CD4-positive, alpha-beta T cell (primary cell): ENCODE measurements at places on chromosomes 3 and 15. TPM values are rescaled to one million over a fixed set of nuclear protein-coding genes. Genes with fewer than 3 reads are reported as not detected.

DNA sequence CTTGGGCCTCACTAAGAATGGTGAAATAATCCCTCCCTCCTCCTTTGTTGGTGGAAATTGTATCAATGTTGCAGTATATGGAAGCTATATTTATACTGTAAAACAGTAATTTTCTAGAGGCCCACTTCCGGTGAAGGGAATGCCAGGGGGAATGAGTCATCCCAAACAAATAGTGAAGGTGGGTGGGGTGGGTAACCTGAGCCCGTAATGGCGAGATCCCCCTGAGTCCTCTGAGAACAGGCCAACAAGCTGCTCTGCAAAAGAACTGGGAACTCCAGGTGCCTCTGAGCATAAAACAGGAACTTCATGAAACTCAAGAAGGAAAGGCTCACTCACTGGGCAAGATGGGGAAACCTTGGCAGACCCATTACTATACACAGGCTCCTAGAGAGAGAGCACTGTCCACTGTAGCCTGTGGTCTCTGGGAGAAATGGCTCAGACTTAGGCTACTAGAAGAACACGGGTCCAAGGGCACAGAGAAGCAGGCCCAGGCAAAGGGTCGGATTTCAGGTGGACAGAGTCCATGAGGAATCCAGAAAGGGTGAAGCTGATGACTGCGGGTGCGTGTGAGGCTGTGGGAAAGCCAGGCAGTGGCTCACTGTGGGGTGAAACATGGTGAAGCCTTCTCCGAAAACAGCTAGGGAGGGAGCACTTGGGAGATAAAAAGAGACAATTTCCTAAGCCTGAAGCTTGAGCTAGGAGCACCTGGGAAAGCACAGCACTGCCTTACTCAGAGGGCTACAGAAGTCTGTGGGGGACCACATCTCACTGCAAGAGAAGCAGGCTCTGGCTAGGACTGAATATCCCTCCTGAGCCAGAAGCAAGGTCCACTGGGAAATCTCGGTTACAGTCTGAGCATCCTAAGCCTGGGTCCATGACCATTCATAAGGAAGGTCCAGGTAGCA lies 19.8 kb downstream of the LARP6 start:
- H3K4me3 ChIP-seq = no peak overlapping the region
- H3K27ac ChIP-seq = no peak overlapping the region
- DNase-seq = no peak
- no peaks in the 10 kb centered on the region for H3K4me1 ChIP-seq
- H3K36me3 ChIP-seq = no peaks in the 10 kb centered on the region

DNA sequence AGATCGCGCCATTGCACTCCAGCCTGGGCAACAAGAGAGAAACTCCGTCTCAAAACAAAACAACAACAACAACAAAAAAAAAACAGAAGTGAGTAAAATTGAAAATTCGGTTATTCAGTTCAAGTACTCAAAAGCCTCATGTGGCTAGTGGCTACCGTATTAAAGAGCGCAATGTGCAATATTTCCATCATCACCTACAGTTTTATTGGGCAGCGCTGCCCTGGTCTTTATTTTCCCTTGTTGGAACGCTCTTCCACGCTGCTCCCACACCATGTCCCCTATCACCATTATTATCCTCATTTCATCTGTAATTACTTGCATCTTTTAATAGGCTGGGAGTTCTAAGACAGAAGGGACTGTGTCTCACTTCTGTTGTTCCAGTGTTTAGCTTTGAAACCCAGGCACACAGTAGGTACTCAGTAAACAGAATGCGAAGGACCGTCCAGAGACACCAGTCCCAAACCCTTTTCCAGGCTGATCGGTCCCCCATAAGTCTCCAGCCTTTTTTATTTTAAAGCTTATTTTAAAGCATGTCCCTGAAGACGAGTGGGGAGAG lies 423 bp upstream of the HACD3 start:
- no peak for DNase-seq
- H3K27ac ChIP-seq = no peak overlapping the region
- H3K36me3 ChIP-seq = no peaks in the 10 kb centered on the region
- peaks cover 18% of the 10 kb centered on the region for H3K4me1 ChIP-seq
- H3K4me3 ChIP-seq = peak overlapping the region; percentile 88
- H3K27me3 ChIP-seq = no peaks in the 10 kb centered on the region

- peaks cover 58% of the 10 kb centered on the region for H3K36me3 ChIP-seq
- H3K4me1 ChIP-seq = peaks cover 53% of the 10 kb centered on the region
- H3K27me3 ChIP-seq = no peaks in the 10 kb centered on the region
Observed at GRCh38 chr15:78879517-78880241, 7.0 kb downstream of the MORF4L1 start.

- H3K4me3 ChIP-seq = no peak overlapping the region
- no peak for DNase-seq
- H3K4me1 ChIP-seq = no peaks in the 10 kb centered on the region
- no peak overlapping the region for H3K27ac ChIP-seq
- H3K27me3 ChIP-seq = no peaks in the 10 kb centered on the region
Observed at GRCh38 chr3:37916685-37917084, 55.0 kb downstream of the CTDSPL start.

DNA sequence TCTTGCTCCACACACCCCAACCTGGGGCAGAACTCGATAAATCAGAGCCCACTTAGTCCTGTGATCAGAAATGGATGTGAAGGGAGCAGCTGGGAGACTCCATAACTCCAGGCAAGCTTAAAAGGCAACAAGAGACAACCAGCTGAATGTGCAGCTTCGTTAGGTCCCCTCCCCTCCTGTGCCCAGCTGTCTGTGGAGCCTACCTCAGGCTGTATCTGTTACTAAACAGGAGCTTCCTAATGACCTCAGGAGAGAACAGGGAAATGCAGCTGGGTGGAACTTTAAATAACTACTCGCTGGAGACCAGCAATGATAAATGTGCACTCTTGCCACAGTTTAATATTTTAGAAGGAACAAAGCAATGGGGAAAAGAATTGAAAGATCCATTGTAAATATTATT lies 25.9 kb downstream of the SLC9A9 start:
- no peak overlapping the region for H3K27ac ChIP-seq
- H3K4me1 ChIP-seq = peaks cover 27% of the 10 kb centered on the region

- no peaks in the 10 kb centered on the region for H3K27me3 ChIP-seq
- DNase-seq = no peak
- H3K27ac ChIP-seq = no peak overlapping the region
- no peaks in the 10 kb centered on the region for H3K36me3 ChIP-seq
Observed at GRCh38 chr3:172089250-172089649, 49.9 kb downstream of the FNDC3B start.

- no peak for DNase-seq
- H3K4me1 ChIP-seq = no peaks in the 10 kb centered on the region
- no peak overlapping the region for H3K27ac ChIP-seq
- H3K4me3 ChIP-seq = no peak overlapping the region
Observed at GRCh38 chr3:106242781-106243180, 374.0 kb upstream of the CBLB start.

DNA sequence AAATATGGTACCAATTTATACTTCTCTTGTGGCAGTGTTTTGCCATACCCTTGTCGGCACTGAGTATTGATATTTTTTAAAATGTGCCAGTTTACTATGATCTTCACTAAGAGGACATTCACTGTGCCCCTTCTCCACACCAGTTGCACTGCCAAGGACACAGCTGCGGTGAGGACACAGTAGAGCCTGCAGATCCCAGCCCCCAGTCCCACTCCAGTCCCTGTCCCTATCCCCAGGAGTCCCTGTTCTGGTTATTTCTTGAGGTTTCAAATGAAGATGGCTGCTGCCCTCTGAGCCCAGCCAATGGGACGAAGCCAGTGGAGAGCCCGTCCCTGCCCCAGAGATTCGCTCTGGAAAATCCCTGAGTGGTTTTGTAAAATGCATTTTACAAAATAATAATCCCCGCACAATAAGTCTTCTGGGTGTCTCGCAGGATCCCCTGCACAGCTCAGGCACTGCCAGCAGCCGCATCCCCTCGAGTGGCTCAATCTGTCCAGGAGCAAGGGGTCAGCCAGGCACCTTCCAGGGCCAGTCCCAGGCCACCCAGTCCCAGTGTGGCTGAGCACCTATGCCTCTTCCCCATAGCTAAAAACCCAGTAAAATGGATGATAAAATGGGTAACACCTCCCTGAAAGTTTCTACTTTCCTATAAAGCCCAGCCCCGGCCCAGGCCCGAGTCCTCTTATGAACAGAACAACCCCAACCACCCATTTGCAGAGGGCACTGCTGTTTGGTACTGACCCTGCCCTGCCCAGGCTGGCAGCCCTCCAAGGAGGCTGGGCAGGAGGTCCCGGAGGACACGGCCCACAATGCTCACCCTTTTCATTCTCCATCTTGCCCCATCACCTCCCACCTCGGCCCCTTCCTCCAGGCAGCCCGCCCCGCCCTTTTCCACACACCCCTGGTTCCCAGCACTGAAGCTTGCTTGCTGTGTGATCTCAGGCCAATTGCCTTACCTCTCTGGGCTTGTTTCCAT lies 91.1 kb downstream of the VGLL4 start:
- no peaks in the 10 kb centered on the region for H3K4me1 ChIP-seq
- no peaks in the 10 kb centered on the region for H3K27me3 ChIP-seq
- H3K36me3 ChIP-seq = peaks cover 32% of the 10 kb centered on the region
- DNase-seq = no peak

GRCh38 chr15:70252951-70253320 lies 155.2 kb upstream of the TLE3 start:
- H3K27ac ChIP-seq = no peak overlapping the region
- no peaks in the 10 kb centered on the region for H3K36me3 ChIP-seq
- DNase-seq = no peak
- H3K4me1 ChIP-seq = peaks cover 22% of the 10 kb centered on the region
- H3K4me3 ChIP-seq = no peak overlapping the region
- no peaks in the 10 kb centered on the region for H3K27me3 ChIP-seq

DNA sequence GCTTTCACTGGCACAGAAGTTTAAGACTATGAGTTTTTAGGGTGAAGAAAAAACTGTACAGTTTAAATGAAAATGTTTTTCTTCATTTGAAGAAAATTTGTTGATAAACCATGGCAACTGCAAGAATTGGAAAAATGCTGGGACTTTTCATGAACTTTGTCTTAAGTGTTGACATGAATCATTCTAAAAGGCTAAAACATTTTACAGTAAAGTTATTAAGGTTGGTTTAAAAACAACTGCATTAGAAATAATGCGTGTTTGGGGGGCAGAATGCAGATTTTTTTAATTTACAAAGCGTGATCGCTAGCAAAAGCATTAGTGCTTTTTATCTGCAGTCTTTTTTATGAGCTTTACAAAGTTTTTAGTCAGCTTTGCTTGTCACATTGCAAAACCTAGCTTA lies 601.9 kb upstream of the TGFBR2 start:
- H3K36me3 ChIP-seq = no peaks in the 10 kb centered on the region
- no peak for DNase-seq
- no peak overlapping the region for H3K27ac ChIP-seq
- no peaks in the 10 kb centered on the region for H3K27me3 ChIP-seq
- H3K4me3 ChIP-seq = no peak overlapping the region
- H3K4me1 ChIP-seq = no peaks in the 10 kb centered on the region

DNA sequence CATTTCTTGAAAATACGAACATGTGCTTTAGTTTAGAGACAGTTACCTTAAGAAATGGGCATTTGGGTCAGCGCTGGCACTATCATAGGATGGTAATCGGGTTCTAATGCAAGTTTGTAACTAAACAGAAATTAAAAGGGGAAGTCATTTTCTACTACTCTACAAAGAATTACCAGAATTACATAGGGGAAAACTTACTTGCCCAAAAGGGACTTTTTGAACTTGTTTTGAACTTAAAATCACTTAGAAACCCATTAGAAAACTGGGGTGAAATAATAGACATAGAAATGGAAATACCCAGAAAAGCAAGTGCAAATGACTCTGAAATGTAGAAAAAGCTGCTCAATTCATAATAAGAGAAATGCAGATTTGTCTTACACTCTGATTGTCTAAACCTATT lies 44.9 kb downstream of the SPATA16 start:
- no peak overlapping the region for H3K4me3 ChIP-seq
- H3K27ac ChIP-seq = no peak overlapping the region
- no peaks in the 10 kb centered on the region for H3K4me1 ChIP-seq

- H3K4me3 ChIP-seq = no peak overlapping the region
- H3K27me3 ChIP-seq = peaks cover 7% of the 10 kb centered on the region
- no peak overlapping the region for H3K27ac ChIP-seq
- DNase-seq = no peak
Observed at GRCh38 chr15:77702211-77702957, 69.7 kb upstream of the LINGO1 start.

- H3K36me3 ChIP-seq = peaks cover 7% of the 10 kb centered on the region
- DNase-seq = no peak
- no peaks in the 10 kb centered on the region for H3K27me3 ChIP-seq
- H3K4me3 ChIP-seq = no peak overlapping the region
- no peak overlapping the region for H3K27ac ChIP-seq
Observed at GRCh38 chr15:65623103-65623502, 1.4 kb downstream of the SLC24A1 start.

- peak; percentile 29 for DNase-seq
- no peak overlapping the region for H3K27ac ChIP-seq
- peaks cover 21% of the 10 kb centered on the region for H3K4me1 ChIP-seq
- H3K36me3 ChIP-seq = no peaks in the 10 kb centered on the region
- no peak overlapping the region for H3K4me3 ChIP-seq
Observed at GRCh38 chr15:52217186-52217585, 26.0 kb upstream of the GNB5 start.

DNA sequence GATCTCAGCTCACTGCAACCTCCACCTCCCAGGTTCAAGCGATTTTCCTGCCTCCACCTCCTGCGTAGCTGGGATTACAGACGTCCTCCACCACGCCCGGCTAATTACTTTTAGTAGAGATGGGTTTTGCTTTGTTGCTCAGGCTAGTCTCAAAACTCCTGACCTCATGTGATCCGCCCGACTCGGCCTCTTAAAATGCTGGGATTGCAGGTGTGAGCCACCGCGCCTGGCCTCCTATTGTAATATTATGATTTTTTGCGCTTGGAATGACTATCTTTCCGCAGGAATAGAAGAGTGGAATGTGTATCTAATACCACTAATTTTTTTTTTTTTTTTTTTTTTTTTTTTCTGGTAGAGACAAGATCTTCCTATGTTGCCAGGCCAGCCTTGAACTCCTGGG lies 1.8 kb downstream of the ARL8B start:
- no peaks in the 10 kb centered on the region for H3K36me3 ChIP-seq
- no peak for DNase-seq
- no peaks in the 10 kb centered on the region for H3K27me3 ChIP-seq
- no peak overlapping the region for H3K4me3 ChIP-seq
- H3K4me1 ChIP-seq = peaks cover 36% of the 10 kb centered on the region

GRCh38 chr15:38818157-38818790 lies 253.7 kb upstream of the RASGRP1 start:
- no peaks in the 10 kb centered on the region for H3K36me3 ChIP-seq
- no peak overlapping the region for H3K27ac ChIP-seq
- DNase-seq = no peak
- no peaks in the 10 kb centered on the region for H3K27me3 ChIP-seq

- H3K36me3 ChIP-seq = no peaks in the 10 kb centered on the region
- no peak overlapping the region for H3K4me3 ChIP-seq
- H3K27ac ChIP-seq = no peak overlapping the region
- DNase-seq = no peak
- H3K4me1 ChIP-seq = no peaks in the 10 kb centered on the region
Observed at GRCh38 chr15:93330912-93331544, 242.0 kb upstream of the RGMA start.

GOLGA8R gene
- total RNA-seq = 1.8 TPM

SNTN gene
- not detected for total RNA-seq

KCNH8 gene
- total RNA-seq = not detected

GNL3 gene
- total RNA-seq = 106 TPM

ZNF770 gene
- 35.4 TPM for total RNA-seq

OR5K3 gene
- not detected for total RNA-seq

COPG1 gene
- 77.7 TPM for total RNA-seq

ALS2CL gene
- 45.8 TPM for total RNA-seq

RLBP1 gene
- not detected for total RNA-seq

TMEM212 gene
- total RNA-seq = not detected

PRR23C gene
- total RNA-seq = not detected

SNX22 gene
- 0.14 TPM for total RNA-seq

CPLX3 gene
- 0.16 TPM for total RNA-seq

ZNF80 gene
- 0.17 TPM for total RNA-seq

FAM98B gene
- total RNA-seq = 20.4 TPM

MBD4 gene
- total RNA-seq = 63.9 TPM

KLHL40 gene
- total RNA-seq = not detected

HTR3E gene
- total RNA-seq = not detected
